ENCODE measurements at places on chromosomes 11 and 22.

GRCh38 chr11:8220261-8221045 is 43.2 kb downstream of the LMO1 start:
- DNase-seq: no peak

GRCh38 chr11:128854841-128855240 is 12.3 kb downstream of the KCNJ1 start:
- no peak for DNase-seq

DNA sequence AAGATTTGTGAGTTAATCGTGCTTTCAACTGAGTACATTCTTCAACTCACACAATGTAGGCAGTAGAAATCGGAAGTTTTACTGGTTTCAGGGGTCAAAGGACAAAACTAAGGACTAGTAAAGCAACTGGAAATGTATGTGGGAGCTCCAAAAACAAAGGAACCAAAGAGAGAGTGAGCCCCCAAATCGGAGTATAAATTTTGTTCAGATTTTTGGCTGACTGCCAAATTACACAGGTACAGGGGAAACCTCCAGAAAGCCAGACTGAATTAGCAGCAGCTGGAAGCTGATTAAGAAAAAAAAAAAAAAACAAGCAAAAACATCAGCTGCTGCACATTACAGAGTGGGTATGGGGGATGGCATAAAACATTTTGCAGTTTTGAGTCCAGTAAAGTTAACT is 75.2 kb upstream of the GNAZ start:
- no peak for DNase-seq

GRCh38 chr11:818396-819128 is at the start of gene PNPLA2:
Gene PNPLA2, plus strand, starts transcription at chr11:818914. Its CDS starts 805 bp downstream, at chr11:819719.
- DNase-seq: no peak
